Mesenchymal stem cell (in vitro differentiated cells and primary cell): ENCODE measurements at places on chromosomes 3 and 15.

- peak; percentile 83 for DNase-seq
Measured at GRCh38 chr15:100759698-100760356, 119.8 kb upstream of the ALDH1A3 start.

GRCh38 chr3:186216900-186217819 is 108.3 kb upstream of the ETV5 start:
- DNase-seq: no peak

DNA sequence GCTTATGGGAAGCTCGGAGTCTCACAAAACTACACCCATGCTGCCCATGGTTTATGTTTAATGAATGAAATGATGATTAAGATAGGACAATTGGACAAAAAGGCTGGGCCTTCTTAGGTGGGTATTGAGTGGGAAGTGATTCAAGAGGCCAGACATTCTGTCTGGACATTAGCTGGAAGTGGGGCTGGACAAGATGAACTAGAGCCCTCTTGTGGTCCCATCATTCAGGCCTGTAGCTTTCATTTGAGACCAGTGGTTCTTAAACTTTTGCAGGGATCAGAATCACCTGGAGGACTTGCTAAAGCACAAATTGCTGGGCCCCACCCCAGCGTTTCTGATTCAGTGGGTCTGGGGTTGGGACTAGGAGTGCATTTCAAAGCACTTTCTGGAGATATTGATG is 290.4 kb upstream of the CTDSPL start:
- DNase-seq: no peak

GRCh38 chr3:71759401-71759800 is 5.7 kb downstream of the GPR27 start:
- DNase-seq: no peak

DNA sequence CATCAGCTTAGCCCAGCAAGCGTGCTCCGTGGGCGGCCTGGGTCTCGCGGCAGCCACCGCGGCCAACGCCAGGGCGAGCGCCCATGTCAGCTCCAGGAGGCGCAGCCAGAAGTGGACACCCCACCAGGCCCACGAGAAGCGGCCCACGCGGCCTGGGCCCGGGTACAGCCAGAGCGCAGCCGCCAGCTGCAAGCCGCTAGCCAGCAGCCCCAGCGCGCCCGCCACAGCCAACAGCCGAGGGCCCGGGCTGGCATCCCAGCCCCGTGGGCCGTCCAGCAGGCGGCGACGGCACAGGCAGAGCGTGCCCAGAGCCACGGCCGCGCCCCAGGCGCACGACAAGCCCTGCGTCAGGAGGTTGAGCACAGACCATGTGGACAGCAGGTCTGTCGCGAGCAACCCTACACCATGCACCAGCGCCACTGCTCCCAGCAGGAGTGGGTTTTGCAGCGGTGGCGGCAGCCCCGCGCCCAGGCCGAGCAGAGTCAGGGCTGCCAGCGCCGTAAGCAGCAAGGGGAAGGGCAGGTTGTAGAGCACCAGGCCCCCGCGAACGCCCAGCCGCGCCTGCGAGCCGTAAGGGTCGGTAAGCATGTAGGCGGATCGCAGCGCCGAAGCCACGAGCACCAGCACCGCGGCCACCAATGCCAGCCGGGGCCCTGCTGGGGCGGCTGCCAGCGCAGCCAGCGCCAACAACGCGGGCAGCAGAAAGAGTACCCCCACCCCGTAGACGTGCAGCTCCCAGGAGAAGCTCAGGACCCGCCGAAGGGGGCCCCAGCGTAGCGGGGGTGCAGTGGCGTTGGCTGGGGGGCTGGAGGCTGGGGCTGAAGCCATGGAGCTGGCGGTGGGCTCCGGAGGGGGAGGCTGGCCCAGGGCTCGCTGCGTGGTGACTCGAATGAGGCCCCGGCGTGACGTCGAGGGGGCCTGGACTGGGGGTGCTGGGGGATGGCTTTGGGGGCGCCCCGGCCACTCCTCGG is 4.9 kb downstream of the PRRT3 start:
- peak; percentile 79 for DNase-seq

- no peak for DNase-seq
Measured at GRCh38 chr15:65071381-65071811, 3.6 kb upstream of the RASL12 start.

DNA sequence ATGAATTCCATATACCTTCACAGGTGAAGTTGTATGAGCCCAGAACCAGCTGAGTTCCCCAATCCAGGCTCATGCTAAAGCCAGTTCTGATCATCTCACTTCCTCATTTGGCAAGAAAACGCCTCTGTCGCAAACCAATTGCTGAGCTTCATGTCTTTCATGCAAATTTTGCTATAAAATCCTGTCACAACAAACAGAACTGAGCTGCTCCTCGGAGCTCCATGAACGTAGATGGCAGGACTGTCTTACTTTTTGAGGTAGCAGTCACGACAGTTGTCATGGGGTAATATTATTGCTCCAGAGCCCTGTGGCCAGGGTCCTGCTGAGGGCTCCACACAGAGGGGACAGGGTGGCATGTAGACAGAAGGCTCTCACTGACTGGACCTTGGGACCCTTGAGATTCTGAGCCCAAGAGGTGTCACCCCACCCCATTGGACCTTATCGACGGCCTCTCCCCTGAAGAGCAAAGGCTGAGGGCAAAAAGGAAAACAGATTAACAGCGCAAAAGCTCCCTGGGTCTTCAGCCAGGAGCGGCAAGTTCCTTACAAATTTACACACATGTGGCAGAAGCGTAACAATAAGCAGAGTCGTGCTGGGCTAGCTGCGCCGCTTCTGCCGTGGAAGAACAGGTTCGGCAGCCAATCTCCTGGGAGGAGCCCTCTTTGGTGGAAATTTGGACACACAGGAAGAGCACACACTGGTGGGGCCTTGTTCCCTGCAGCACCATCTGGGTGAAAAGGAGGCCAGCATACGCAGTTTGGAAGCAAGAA is 249.2 kb downstream of the OPA1 start:
- no peak for DNase-seq

- no peak for DNase-seq
Measured at GRCh38 chr3:190505381-190506003, 8.4 kb upstream of the IL1RAP start.

DNA sequence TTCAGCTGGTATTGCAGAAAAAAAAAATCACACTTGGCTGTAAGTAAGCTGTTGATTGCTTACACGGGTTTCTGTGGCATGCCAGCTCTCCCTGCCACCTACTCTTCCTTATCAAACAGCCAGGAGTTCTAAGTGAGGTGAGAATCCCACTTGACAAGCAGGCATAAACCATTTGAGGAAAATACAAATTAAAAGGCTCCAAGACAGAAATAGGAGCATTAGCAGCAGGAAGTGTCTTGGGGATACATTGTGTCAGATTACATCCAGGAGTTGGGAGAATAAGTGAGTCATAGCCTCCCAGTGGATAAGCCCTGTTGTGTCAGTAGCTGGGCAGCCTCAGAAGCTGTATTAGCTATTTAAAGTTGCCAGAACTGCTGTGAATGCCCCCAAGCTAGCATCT is 256.0 kb downstream of the CNTN4 start:
- peak; percentile 89 for DNase-seq

GRCh38 chr15:63860155-63860554 is 26.4 kb upstream of the HERC1 start:
- DNase-seq: no peak

DNA sequence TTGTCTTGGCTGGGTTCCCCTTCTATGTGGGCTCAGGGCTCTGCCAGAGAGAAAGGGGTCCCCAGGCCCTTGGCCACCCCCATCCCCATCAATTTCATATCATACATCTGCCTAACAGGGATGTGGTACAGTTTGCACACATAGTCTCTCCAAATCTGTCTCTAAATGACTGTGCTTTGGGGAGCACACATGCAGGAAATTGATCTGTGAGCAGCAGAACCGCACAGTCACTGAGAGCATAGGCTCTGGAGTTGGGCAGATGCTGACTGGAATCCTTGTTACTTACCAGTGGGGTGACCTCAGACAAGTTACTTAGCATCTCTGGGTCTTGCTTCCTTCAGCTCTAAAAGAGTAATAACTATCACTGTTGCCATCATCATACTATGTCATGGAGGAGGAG is 273.9 kb downstream of the ABHD5 start:
- no peak for DNase-seq

DNA sequence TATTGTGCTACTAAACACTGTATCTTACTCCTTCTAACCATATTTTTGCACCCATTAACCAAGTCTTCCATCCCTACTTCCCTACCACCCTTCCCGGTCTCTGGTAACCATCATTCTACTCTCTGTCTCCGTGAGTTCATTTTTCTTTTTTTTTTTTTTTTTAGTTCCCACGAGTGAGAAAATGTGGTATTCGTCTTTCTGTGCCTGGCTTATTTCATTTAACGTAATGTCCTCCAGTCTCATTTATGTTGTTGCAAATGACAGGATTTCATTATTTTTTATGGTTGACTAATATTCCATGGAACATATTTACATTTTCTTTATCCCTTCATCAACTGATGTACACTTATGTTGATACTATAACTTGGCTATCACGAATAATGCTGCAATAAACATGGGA is 31.7 kb downstream of the TJP1 start:
- DNase-seq: no peak

DNA sequence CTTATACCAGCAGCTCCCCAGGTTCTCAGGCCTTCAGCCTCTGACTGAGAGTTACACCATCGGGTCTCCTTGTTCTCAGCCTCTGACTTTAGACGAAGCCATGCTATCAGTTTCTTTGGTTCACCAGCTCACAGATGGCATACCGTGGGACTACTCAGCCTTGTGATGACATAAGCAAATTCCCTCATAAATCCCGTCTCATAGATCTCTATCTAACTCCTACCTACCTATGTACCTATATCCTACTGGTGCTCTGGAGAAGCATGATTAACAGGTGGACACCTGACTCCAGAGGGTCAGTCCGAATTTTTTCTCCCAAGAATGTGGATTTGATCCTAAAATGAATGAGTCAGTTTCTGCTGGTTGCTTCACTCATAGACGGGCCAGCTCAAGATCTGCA is 59.1 kb upstream of the CDV3 start:
- DNase-seq: no peak

DNA sequence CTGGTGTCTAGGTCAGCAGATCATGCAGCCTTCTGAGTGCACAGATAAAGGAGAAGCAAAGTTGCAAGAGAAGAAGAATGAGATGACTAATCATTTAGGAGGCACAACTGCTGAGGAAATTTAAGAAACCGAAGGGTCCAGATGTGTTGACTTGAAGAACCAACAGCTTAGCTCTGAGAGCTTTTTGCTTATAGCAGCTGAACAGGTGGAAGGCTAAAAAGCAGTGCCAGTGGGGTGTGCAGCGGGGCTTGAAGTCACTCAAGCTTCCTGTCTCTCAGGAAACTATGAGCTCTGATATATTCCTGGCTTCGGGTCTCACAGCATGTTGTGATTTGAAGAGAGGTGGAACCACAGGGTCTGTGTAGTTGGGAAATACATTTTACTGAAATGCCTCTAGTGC is 305.7 kb downstream of the RYR3 start:
- DNase-seq: no peak

DNA sequence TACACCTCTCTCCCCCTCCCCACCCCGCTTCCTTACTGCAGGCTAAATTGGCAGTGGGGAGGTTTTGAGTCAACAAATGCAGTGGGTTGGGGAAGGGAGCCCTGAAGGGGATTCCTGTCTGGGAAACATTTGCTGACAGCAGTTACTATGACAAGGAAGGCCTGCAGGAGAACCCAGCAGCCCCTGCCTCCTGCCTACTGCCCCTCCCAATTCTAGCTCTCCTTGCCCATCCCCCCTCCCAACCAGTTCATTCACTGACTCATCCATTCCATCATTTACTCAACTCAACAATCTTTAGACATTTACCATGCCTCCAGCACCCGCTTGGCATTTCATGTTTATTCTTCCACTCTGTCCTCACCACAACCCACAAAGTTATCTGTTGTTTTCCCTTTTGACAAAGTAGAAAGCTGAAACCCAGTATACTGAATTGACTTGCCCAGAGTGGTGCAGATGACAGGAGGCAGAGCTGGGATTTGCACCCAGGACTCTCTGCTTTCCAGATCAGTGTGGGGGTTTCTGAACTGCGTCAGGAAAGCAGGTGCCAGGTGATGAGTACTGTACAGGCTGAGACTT is 75.0 kb downstream of the MAGEF1 start:
- peak; percentile 91 for DNase-seq

GRCh38 chr3:4906107-4906621 is 73.1 kb upstream of the BHLHE40 start:
- DNase-seq: peak; percentile 22

DNA sequence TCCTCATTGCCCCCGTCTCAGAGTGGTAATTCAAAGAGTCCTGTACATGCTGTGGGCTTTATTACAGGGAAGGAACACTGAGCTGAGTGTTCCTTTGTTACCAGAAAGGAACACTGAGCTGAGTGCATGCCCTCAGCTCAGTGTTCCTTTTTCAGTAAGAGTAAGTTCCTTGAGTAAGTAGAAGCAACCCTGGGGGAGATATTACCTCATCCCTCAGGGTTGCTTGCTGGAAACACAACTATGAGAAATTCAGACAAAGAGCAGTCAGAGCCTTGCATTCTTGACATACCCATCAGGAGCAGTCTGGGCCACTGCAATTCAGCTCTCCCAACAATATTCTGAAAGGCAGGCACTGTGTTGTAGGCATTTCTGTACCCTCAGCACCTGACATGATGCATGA is 17.0 kb downstream of the CHRM5 start:
- peak; percentile 74 for DNase-seq

DNA sequence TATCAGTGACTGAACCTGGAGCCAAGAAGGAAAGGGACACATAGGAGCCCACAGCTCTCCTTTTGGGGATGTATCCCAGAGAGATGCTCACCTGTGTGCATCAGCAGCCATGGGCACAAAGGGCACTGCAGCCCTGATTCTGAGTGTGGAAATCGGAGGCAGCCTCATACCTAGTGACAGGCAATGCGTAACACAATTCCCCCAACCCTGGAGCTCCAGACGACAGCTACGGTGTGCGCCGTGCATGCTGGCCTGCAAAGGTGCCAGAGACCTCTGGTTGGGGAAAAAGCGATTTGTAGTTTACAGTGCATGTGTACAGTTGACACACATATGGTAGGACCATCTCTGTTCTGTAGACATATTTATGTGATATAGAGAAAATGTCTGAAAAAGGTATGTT is 59.0 kb upstream of the PLXNA1 start:
- DNase-seq: no peak
